SJCRH30 (cell line): ENCODE measurements at places on chromosomes 13 and 19.

- DNase-seq, result no peak
Observed at GRCh38 chr19:38554676-38555141, 63.0 kb downstream of the MAP4K1 start.

GRCh38 chr13:102487330-102487729 lies 85.5 kb upstream of the FGF14 start:
- DNase-seq, result no peak

- no peak for DNase-seq
Observed at GRCh38 chr13:30065181-30065580, 214.8 kb upstream of the UBL3 start.

DNA sequence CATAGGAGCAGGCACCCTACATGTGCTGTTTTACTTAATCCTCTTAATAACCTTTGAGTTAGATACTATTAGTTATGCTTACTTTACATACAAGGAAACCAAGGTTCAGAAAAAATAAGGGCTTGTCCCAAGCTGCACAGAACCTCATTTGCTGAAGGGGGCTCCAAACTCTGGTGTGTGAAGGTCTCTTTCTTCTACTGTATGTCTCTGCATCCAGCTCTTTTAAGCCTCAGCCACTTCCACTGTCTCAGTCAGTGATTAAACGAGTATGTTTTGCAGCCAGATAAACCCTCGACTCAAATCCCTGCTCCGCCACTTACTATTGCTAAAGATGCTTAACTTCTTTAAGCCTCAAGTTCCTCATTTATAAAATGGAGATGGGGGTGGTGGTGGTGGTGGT lies 112.4 kb upstream of the WASF3 start:
- DNase-seq, result no peak

GRCh38 chr19:49421039-49421877 lies 2.0 kb downstream of the PTH2 start:
- DNase-seq, result peak; percentile 75

GRCh38 chr13:48569104-48569666 lies 36.3 kb upstream of the RCBTB2 start:
- no peak for DNase-seq

DNA sequence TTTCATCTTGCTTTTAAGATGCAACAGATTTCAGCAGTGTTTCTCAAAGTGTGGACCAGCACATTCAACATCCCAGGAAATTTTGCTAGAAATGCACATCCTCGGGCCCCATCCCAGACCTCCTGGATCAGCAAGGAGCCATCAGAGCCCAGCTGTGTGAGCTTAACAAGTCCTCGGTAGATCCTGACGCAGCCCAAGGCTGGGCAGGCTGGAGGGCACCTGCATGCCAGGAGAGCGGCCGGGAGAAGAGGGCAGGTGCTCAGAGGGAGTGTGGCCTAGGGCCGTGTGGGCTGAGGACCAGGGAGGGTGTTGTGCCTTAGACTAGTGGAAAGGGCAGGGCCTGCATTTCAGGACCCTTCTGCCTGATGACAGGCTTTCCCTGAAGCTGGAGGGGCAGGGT lies 2.2 kb upstream of the MCF2L start:
- DNase-seq, result no peak

DNA sequence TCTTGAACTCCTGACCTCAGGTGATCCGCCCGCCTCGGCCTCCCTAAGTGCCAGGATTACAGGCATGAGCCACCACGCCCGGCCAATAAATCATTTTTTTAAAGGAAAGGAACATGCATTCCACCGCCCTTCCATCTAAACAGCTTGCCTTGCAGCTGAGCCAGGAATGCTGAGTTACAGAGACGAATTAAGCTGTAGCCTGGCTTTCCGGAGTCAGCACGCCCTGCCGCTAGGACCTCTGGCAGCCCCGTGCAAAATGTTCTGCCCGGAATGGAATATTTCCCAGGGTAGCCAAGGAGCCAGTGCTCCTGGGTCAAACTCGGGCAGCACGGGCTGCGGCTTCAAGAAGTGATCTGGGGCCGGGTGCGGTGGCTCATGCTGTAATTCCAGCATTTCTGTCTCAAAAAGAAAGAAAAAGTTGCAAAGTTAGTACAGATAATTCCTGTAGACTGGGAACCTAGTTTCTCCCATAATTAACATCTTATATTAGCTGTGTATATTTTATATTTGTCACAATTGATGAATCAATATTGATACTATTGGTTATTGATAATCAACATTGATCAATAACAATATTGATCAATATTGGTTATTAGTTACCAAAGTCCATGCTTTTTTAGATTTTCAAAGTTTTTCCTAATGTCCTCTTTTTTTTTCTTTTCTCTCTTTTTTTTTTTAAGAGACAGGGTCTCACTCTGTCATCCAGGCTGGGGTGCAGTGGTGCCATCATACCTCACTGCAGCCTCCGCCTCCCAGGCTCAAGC lies 19.2 kb downstream of the ATCAY start:
- no peak for DNase-seq

- no peak for DNase-seq
Observed at GRCh38 chr13:103517768-103518102, 451.5 kb upstream of the SLC10A2 start.

- DNase-seq, result peak; percentile 68
Observed at GRCh38 chr19:38676023-38676877, 28.8 kb downstream of the ACTN4 start.

DNA sequence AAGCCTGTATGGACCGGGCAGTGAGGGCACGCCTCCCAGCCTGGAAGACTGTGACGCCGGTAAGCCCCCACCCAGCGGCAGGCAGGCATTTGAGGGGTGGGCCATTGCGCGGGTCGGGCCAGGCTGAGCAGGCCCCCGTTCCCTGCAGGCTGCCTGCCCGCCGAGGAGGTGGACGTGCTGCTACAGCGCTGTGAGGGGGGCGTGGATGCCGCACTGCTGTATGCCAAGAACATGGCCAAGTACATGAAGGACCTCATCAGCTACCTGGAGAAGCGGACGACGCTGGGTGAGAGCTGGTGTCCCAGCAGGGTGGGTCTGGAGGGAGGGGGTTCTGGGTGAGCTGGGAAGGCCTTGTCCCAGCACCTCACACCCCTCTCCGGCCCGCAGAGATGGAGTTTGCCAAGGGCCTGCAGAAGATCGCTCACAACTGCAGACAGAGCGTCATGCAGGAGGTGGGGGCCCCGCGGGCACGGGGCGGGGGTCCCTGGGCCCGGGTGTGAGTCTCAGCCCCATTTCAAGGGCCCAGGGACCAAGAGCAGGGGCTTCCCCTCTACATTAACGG lies 7.1 kb downstream of the ARHGAP45 start:
- no peak for DNase-seq

DNA sequence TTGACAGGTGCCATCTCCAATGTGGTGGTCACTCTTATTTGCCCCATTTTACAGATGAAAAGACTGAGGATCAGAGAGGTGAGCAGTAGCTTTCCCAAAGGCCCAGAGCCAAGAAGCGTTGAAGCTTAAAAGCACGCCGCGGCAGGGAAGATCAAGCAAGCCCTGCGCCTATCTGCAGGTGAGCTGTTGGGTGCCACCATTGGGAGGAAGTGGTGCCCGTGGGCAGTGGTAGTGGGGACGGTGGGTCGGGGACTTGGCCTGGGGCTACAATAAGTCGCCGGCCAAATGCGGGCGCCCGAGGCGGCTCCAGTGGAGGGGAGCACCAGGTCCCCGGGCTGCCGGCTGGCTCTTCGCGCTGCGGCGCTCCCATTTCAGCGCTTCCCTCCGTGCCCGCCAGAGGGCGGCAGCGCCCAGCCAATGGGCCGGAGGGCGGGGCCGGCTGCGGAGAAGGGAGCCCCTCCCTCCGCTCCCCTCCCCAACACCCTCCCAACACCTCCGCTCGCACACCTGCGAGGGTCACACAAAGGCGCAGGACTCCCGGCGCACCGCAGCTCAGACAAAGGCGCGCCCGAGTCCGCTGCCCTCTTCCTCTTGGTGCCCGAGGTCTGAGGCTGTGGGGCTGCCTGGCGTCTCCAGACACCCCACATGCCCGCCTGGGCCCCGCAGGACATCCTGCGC lies 744 bp upstream of the POU2F2 start:
- DNase-seq, result peak; percentile 75

DNA sequence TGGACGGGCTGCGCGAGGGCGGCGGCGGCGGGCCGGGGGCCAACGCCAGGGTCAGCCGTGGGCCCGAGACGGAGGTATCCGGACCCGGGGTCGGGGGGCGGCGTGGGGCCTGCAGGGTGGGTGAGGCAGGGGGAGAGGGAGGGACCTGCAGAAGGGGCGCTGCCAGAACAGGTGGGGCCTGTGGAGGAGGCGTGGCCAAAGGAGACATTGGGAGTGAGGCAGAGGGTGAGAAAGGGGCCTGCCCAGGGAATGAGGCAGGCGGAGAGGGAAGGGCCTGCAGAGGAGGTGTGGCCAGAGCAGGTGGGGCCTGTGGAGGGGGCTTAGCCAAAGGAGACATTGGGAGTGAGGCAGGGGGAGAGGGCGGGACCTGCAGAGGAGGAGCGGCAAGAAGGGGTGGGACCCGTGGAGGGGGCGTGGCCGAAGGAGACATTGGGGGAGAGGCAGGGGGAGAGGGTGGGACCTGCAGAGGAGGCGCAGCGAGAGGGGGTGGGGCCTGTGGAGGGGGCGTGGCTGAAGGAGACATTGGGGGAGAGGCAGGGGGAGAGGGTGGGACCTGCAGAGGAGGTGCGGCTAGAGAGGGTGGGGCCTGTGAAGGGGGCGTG lies 4.2 kb downstream of the PRR36 start:
- peak; percentile 65 for DNase-seq

DNA sequence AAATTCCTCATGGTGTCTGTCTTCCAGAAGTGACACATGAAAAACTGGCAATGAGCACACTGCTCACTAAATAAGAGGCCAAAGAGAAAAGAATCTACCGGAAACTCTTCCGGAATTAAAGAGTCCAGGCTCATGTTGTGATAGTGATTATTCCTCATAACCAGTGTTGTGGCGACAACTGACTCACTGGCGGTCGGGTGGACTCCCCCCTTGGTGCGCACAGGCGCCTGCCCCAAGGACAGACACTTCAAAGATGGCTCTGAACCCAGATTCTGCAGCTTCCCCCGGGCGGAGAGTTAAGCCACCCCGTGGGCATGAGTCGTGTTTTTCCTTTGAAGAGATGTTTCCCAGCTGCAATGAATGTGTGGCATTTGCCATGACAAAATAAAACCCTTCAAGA lies 10.3 kb downstream of the IL17D start:
- peak; percentile 64 for DNase-seq

DNA sequence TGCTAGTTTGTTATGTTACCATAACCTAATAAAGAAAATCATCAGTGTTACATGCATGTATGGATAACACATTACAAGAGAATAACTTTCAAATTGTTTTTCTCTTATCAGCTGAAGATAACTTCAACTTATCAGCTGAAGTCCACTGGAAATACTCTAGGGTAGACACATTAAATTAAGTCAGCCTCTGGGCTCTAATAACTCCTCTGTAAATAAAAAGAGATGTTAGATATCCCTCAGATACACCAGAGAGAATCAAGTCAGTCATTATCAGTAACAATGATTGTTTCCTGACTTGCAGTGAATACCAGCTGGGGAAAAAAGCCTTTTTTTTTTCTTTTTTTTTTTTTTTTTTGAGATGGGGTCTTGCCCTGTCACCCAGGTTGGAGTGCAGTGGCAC lies 1.6 kb upstream of the KBTBD7 start:
- DNase-seq, result no peak
